ENCODE measurements at places on chromosomes 7 and 10.

- no peaks in the 10 kb centered on the region for H3K36me3 ChIP-seq
- H3K4me1 ChIP-seq: no peaks in the 10 kb centered on the region
These were observed 36.7 kb downstream of the PFKFB3 start for GRCh38 chr10:6239213-6239991.

DNA sequence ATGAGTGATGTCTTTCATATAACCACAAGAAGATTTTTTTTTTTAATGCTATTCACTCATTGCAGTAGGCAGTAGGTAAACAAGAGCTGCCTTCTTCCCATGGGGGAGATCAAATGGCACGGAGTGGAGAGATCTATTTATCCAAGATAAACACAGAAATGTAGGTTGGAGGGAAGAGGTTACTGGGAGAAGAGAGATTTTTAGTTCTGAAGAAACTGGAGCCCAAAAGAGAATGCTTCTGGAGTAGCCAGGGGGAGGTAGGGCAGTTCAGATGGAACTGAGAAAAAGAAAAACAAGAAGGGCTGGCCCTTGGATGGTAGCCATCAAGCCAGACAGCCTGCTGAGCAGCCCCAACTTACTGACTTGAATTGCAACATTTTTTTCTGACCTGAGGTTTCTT lies 270.1 kb upstream of the TPK1 start:
- no peaks in the 10 kb centered on the region for H3K27me3 ChIP-seq
- no peaks in the 10 kb centered on the region for H3K4me1 ChIP-seq
- DNase-seq: no peak
- no peak overlapping the region for H3K4me3 ChIP-seq
- no peak overlapping the region for H3K27ac ChIP-seq

DNA sequence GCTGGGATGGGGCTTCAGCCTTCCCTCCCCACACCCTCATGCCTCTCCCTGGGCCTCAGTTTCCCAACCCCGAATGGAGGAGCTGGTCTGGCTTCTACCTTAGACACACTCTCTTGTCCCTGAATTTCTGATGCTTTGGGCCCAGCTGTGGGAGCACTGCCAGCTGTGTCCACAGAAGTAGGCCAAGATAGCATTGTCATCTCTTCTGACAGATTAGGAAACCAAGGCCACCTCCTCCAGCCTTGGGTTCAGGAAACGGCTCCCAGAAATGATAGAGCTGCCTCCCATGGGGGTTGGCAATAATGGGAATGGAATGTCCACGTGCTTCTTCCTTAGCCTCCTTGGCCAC lies 1.3 kb downstream of the PPIF start:
- H3K27me3 ChIP-seq: no peaks in the 10 kb centered on the region
- H3K27ac ChIP-seq: peak overlapping the region; percentile 85
- peaks cover 14% of the 10 kb centered on the region for H3K4me1 ChIP-seq
- peaks cover 2% of the 10 kb centered on the region for H3K36me3 ChIP-seq
- H3K4me3 ChIP-seq: peak overlapping the region; percentile 88

- no peaks in the 10 kb centered on the region for H3K27me3 ChIP-seq
- H3K4me3 ChIP-seq: no peak overlapping the region
- no peak for DNase-seq
- peaks cover 7% of the 10 kb centered on the region for H3K36me3 ChIP-seq
These were observed 75.2 kb downstream of the DNAJB6 start for GRCh38 chr7:157412021-157412443.
